ENCODE measurements at places on chromosomes 5 and 9.

DNA sequence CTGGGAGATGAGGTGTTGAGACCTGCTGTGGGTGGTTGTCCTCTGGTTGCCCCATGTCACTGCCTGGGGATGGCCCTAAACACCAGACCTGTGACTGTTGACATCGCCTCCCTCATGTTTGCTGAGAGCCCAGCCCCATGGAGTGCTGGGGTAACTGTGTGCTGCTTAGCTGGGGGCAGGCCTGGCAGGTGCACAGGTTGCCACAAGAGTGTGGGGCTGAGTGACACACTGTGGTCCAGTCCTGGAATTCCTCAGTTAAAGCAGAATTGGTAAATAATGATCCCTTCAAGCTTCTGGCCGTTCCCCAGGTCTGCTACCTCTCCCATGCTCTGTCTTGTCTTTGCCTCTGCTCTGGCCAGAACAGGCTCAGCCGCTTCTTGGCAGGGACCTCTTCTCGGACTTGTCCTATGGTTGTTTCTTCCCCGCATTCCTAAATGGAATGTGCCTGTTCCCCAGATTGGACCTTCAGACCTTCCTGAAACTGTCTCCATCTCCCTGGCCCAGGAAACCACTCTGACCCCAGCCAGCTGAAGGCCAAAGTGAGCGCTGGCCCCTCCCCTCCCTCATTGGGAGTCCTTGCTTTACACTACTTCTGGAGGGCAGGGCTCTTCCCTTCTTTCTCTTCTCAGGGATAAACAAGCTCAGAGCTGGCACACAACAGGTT lies 61.2 kb upstream of the PITX1 start:
- no peak for DNase-seq

- DNase-seq: no peak
Observed at GRCh38 chr5:68257210-68257609, 41.7 kb downstream of the PIK3R1 start.

- no peak for DNase-seq
Observed at GRCh38 chr5:177096162-177097015, 9.7 kb downstream of the FGFR4 start.

GRCh38 chr9:84001621-84002020 lies 21.0 kb downstream of the RMI1 start:
- DNase-seq: no peak

DNA sequence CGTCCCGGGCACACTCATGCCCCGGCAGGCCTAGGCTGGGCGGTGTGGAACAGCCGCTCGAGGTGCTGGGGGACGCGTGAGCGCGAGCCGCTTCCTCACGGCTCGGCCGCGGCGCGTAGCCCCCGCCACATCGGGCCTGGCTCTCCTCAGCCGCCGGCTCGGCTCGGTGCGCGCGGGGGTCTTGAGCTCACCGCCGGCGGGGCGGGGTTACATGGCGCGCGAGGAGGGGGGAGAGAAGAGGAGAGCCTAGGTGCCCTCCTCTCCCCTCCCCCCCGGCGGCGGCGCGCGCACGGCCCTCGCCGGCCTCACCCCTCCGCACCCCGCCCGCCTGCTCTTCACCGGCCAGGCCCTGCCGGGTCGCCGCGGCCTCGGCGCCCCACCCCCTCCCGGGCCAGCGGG lies 7.7 kb downstream of the RANBP6 start:
- DNase-seq: peak; percentile 83

DNA sequence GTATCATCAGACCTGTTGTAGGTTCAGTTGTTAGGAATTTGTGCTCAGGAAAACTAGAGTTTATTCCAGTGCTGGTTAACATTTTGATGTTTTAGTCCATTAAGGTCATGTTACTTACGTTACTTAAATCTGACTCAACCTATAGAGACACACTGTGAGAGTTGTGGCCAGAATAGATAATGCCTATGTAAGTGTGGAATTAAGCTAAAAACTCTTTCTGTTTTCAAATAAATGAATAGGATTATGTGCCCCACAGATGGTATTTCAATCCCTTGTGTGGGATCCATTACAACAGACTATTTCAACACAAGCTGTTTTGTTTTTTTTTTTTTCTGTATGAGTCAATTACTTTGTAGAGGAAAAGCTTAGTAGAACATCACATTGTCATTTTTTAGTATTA lies 68.1 kb downstream of the MEGF10 start:
- no peak for DNase-seq

GRCh38 chr5:135596788-135597187 lies 18.0 kb upstream of the CXCL14 start:
- no peak for DNase-seq

DNA sequence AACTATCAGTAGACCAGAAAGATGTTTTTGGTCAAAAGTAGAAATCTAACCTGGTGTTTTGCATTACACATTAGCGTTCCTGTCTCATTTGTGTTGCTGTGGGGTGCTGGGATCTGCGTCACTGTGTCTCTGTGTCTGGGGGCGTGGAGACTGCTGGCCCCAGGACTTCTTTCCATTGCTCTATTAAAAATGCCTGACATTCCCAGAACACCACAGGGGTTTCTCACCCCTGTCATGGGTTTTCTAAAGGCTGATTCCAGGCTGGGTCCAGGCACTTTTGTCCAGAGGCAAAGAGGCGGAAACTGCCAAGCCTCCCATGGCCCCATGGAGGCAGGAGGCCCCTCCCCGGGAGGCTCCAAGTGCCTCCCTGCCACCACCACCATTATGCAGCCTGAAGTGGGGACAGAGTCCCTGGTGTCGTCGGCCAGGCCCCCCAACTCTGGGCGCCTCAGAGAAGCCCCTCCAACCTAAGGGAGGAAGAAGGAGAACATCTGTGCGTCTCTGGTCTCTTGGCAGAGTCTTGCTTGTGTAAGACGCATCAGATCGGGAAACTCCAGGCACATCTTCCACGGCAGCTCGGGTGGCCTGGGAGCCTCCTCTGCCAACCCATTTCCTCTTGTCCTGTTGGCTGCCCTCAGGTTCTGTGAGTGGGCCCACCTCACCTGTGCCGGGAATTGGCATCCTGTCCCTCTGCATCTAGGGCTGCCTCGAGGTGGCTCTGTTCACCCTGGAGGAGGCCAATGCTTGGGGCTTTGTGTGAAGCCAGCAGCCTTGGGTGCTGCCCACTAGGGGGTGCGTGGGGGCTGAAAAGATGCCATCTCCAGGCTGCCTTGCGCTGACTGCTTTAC lies 13.8 kb upstream of the PLEKHG4B start:
- DNase-seq: peak; percentile 54

- DNase-seq: peak; percentile 42
Observed at GRCh38 chr9:98248737-98249474, 6.5 kb downstream of the TBC1D2 start.

DNA sequence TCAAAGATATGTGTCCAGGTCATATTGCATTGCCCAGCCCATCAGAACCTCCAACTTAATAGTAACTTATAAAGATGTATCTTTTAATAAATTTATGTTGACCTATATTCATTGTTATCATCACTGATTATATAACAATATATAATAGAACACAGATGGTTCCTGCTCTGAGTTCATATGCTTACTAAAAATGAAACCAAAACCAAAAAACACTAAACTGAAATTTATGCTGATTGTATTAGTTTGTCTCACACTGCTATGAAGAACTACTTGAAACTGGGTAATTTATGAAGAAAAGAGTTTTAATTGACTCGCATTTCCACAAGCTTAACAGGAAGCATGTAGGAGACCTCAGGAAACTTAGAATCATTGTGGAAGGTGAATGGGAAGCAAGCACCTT lies 462.5 kb upstream of the TYRP1 start:
- DNase-seq: no peak

- no peak for DNase-seq
Observed at GRCh38 chr5:56639476-56639875, 175.9 kb upstream of the MAP3K1 start.

- no peak for DNase-seq
Observed at GRCh38 chr9:129524582-129525270, 96.2 kb downstream of the C9orf50 start.

GRCh38 chr9:84293001-84293798 lies 47.4 kb downstream of the SLC28A3 start:
- peak; percentile 9 for DNase-seq

GRCh38 chr5:22728610-22729009 lies 124.5 kb downstream of the CDH12 start:
- DNase-seq: no peak

DNA sequence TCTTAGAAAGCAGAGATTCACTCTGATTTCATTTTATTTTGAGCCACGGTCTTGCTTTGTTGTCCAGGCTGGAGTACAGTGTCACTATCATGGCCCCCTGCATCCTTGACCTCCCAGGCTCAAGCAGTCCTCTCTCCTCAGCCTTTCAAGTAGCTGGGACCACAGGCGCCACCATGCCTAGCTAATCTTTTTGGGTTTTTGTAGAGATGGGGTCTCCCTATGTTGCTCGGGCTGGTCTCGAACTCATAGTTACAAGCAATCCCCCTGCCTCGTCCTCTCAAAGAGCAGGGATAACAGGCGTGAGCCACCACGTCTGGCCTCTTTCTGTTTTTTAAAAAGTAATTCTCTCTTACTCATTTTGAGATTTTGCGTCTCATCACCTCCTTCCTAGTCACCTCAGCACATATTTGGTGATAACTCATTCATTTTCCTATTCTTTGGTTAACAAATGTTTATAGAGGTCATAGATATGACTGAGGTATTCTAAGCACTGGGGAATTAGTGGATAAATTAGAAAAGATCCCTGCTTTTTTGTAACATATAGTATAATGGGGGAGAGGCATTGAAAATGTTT lies 10.8 kb upstream of the DCP2 start:
- peak; percentile 37 for DNase-seq

DNA sequence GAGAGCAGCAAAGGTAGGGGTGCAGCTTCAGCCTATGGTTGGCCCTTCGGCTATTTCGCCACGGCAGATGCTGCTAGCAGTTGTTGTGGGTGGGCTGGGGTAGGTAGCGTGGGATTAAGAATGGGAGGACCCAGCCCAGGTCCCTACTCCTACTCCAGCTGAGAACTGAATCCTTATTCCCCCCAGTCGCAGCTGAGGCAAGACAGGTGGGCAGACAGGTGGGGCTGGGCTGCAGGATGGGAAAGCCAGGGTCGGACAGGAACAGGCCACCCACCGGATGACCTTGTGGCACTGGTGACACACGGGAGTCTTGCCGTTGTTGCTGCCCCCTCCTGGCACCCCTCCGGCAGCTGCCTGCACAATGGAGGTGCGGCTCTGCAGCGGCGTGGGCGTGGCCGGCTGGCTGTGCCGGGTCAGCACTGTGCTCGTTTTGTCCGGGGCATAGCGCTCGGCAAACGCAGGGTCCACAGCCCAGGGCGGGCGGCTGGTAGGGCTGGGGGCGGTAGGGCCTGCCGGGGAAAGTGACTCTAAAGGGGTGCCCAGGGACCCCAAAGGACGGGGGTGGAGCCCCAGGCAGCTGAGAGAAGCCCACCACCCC lies 8.2 kb downstream of the PDLIM7 start:
- no peak for DNase-seq

DNA sequence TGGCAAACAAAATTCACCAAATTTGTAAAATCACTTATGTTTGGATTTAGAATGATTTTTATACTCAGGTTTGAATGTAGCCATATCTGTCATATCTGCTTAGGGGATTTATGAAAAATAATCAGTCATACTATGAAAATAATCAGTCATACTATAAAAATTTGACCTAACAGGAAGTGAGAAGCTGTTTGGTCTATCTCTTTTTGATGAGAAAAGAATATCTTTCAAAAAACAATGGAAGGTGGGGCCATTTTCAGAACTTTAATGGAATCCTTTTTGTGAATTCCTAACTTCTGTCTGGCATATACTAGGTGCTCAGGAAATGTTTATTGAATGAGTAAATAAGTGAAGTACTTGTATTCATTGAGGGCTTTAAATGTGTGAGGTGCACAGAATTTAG lies 70.1 kb downstream of the CWC27 start:
- DNase-seq: no peak

DNA sequence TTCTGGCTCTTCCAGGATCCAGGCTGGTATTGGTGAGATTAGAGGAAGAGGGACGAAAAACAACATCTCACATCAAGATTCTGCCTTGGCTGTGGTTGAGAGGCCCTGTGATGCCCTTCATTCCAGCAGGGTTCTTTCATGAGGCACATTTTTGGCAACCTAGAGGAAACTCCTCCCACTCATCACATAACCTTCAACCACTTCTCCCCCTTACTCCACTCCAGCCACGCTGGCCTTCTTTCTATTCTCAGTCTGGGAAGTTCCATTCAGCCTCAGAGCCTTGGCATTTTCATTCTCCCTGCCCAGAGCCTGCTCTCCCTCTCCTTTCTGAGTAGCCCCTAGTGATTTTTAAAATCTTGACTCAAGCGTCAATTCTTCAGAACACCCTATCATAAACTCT lies 337.5 kb downstream of the ZSWIM6 start:
- DNase-seq: no peak

DNA sequence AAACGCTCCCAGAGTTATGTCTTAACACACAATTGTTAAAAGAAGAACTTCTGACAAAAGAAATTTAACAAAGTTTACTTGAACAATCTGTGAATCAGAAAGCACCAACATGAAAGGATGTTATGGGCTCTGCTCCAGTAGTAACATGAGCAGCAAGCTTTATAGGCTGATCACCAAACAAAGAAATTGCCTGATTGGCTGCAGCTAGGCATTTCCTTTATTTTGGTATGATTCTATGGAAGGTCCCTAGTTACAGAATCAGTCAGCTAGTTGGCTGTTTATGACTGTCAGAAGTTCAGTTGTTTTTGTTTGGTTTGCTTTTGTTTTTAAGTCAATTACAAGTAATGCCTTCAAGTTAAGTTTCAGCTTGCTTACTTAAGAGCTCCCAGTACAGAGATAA lies 102.4 kb upstream of the SMC2 start:
- no peak for DNase-seq

- DNase-seq: no peak
Observed at GRCh38 chr9:76223749-76224340, 170.4 kb downstream of the RFK start.

GRCh38 chr9:74557571-74557970 lies 60.4 kb downstream of the RORB start:
- no peak for DNase-seq

- no peak for DNase-seq
Observed at GRCh38 chr5:158226496-158226895, 367.6 kb upstream of the CLINT1 start.

DNA sequence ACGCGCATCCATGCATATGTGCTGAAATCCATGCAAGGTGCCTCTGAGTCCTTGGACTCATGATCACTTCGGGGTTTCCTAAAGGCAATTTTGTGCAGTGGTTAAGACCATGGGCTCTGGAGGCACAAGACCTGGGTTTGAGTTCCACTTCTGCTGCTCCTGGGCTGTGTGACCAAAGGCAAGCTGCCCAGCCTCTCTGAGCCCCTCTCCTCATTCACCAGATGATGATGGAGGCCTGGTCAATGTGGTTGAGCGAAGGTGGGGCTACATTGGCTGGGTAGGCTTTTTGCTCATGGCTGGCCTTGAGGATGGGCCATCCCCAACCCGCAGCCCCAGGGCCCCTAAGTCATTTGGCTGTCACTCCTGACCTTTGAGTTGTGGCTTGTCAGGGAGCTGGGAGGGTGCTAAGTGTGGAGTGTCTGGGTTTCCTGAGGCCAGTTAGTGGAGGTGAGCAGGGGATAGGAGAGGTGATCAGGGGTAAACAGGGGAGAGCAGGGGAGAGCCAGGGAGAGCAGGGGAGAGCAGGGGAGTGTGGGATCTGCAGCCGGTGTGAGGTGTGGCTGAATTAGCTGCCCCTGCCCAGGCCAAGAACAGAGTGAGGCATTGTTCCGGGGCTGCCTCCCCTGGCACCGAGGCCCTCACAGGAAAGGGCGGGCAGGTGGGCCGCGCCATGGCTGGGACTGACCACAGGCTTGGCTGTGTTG lies 64.6 kb upstream of the SYNPO start:
- no peak for DNase-seq

- no peak for DNase-seq
Observed at GRCh38 chr5:171236651-171237050, 72.4 kb upstream of the TLX3 start.

GRCh38 chr5:52007230-52007858 lies 624.1 kb downstream of the ISL1 start:
- DNase-seq: no peak

Measured in stimulated activated CD4-positive, alpha-beta T cell treated with anti-CD3 and anti-CD28 coated beads, Interleukin-15, amount 100 ng/mL, for 24 hours (primary cell).